ENCODE measurements at places on chromosomes 7 and 10.

DNA sequence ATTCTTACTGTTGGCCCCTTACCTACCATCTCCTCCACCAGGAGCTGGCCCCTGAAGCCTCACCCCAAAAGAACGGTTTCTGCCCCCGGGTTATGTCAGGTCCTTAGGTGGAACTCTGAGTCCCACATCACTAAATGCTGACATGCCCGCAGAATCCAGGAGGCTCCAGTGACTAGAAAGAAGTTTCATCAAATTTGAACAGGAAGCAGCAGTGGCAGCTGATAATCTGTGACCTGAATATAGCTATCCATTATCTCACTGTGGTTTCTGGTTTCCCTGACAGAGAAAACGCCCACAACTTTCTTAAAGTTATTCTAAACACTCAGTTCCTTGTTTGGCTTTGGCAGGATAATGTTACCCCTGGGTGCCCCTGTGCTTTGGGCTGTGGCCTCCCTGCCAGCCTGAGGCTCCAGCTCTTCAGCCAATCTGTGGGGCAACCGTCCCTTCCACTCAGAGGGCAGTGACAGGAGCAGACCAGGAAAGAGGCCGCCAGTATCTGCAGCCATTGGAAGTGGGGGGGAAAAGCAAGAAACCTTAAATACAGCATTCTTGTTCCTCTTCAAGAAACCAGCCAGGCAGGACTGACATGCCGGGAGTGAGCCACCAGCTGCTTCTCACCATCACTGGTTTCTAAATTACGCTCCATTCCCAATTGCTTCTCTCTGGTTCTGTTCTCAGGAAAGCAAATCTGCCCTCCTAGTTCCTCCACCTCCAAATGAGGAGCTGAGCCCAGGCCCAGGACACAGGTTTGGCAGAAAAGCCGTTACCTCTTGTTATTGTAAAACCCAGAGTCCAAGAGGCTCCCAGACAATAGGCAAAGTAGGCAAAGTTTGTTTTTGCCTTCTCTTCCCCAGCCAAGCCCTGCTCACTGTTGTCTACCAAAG, 41.2 kb upstream of the VCL start:
- DNase-seq = no peak

DNA sequence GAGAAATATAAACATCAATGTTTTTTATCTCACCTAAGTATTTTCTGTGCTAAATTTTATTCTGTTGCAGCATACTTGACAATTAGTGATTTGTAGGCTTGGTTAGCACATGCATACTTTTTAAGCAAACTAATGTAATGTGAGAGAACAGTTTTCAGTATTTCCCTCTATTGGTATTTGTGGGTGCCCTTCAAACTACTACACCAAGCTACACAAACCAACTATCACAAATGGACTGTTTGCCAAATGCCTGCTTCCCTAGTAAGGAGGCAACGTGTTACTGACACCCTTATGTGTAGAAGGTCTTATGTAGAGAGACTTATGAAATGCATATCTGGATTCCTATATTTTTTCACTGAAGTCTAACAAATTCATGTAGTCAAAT, 98.4 kb upstream of the FZD1 start:
- DNase-seq = no peak

DNA sequence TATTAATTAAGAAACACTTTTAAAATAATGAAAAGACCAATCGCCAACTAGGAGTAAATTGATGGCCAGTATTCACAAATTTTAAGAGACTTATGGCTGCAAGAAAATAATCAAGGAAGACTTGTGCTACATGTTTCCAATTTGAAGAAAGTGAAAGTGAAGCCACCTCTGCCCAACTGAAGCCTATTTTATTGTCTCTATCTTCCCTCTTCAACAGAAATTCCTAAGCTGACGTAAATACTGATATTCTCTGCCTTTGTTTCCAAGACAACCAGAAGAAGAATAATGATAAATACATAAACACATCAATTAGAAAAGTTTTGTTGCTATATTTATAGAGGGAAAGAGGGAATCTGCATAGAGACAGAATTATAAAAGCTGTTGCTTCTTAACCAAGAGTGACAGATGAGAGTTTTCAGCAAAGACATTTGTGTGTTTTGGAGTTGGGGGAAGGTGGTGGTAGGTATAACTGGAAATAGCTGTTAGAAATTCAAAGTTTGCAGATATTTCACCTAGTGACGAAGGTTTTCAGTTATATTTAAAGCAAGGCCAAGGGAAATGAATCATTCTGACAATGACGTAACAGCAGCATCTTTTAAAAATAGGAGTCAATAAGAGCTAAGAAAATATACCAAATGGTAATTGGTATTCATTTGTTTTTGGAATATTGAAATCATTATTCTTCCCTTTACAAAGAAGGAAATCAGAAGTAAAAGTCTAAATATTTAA, 576.6 kb upstream of the SORCS1 start:
- DNase-seq = no peak

DNA sequence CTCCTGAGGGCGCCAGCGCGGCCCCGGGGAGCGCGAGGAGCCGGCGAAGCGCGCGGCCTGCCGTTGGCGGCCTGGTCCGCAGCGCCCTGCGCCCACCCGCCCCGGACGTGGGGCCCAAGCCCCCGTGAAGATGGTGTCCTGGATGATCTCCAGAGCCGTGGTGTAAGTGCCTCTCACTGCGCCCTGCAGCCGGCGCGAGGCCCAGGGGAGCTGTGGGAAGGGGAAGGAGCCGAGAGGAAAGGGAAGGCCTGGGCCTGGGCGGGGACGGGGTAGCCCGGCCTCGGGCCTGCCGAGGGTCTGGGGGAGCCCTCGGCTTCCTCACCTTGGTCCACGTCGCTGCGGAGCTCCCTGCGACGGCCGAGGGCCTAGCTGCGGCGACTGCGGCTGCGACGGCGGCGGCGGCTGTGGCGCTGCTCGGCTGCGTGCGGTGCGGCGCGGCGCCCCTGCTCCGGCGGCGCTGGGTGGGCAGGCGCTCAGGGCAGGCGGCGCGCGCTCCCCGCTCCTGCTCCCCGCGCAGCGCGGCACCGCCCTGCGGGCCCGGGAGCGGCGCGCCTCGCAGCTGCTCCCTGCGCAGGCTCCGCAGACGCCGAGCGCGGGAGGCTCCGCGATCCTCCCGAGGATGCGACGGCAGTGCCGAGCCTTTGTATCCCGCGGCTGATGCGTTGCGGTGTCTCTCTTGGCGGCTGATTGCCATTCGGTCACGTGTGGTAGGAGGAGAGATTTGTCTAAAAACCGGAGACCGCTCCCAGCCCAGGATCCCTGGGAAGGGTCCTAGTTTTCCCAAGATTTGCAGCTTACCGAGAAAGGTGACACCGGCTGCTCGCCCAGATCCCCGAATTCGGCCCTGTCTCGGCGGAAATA, 445 bp downstream of the REEP3 start:
- no peak for DNase-seq

GRCh38 chr10:101018600-101019439, 12.1 kb downstream of the PDZD7 start:
- DNase-seq = no peak

- no peak for DNase-seq
Measured at GRCh38 chr7:105315357-105315756, 73.4 kb downstream of the SRPK2 start.

DNA sequence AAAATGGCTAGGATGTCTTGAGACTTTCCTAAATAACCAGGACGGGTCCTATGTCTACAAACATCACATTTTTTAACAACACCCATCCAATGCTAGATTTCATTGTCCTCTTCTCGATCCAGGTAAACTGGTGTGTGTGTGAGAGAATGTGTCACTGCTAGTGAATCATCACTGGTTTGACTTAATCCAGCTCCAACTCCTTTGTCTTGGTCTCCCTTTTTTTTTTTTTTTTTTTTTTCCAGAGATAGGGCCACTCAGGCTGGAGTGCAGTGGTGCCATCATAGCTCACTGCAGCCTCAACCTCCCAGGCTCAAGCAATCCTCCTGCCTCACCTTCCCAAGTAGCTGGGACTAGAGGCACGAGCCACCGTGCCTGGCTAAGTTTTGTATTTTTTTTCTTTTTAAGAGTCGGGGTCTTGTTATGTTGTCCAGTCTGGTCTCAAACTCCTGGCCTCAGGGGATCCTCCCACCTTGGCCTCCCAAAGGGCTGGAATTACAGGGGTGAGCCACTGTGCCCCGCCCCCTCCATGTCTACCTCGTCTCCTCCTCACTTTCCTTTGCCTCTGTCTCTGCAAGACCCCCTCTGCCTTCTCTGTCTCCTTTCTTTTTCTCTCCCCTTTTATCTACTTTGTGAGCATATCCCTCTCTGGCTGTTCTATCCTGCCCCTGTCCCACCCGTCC, 2.2 kb upstream of the UFSP1 start:
- no peak for DNase-seq

GRCh38 chr10:995559-995926, 7.3 kb downstream of the GTPBP4 start:
- DNase-seq = no peak

DNA sequence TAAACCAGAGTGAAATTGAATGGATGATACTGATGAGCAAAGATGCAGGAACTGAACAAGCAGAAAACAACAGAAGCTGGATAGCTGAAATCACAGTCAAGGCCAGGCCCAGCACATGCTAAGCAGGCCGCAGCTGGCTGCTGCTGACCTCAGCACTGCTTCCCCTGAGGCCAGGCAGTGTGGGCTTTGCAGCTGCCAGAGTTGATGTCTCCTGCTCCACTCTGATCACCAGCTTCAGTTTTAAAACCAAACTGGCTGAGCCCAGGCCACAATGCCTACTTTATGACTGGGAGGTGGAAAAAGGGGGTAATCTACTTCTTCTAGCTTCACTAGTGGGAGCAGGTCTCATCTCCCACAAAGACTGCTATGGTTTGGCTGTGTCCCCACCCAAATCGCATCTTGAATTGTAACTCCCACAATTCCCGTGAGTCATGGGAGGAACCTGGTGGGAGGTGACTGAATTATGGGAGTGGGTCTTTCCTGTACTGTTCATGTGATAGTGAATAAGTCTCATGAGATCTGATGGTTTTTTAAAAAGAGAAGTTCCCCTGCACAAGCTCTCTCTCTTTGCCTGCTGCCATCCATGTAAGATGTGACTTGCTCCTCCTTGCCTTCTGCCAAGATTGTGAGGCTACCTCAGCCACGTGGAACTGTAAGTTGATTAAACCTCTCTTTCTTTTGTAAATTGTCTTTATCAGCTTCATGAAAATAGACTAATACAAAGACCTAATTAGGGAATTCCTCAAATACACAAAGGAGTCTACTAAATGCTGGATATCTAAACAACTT, 136.4 kb upstream of the ITGB1 start:
- no peak for DNase-seq

DNA sequence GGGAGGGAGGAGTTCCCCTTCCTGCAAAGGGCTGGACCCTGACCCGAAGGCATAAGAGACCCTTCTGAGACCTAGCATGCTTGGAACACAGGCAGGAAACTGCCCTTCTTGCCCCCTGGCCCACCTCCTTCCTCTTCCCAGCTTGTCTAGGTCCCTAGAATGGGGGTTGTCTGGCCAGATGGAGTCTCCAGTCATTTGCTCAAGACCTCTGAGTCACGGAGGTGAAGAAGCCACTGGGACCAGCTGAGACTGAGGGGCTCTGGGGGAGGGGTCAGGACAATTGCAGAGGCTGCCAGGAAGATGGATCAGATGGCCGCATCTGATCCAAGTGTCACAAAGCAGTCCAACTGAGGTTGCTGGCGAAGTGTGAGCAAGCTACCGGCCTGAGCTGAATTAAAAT, 46.2 kb downstream of the COL13A1 start:
- no peak for DNase-seq

DNA sequence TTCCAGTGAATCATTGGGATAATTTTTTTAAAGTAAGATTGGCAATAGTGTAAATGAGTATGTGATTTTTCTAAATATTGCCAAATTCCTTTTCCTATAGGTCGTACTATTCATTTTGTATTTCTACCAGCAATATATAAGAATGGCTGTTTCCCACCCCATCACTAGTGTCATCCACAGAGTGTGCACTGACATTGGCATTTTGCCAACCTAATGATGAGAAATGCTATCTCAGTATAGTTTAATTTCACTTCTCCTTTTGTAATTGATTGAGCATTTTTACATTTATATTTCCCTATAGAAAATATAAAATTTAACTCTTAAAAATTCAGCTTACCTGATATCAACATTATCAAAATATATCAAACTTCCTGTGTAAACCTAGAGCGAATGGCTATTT, 17.6 kb upstream of the TMEM26 start:
- DNase-seq = no peak

DNA sequence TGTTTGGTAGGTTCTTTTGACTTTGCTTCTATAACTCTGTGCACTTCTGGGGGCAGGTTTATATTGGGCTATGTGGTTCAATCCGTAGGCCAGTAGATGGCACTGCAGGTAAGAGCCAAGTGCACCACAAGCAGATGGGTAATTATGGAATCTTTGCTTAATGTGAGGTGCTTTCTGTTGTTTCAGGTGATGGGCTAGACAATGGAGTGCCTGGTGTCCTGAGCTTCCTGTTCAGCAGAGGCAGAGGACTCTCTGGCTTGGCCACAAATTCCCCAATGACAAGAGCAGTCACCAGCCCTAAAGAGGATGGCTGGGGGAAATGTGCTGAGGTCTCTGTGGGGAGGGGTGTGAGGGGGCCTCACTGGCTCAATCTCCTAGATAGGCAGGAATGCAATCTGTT, 455.0 kb downstream of the CCSER2 start:
- no peak for DNase-seq

DNA sequence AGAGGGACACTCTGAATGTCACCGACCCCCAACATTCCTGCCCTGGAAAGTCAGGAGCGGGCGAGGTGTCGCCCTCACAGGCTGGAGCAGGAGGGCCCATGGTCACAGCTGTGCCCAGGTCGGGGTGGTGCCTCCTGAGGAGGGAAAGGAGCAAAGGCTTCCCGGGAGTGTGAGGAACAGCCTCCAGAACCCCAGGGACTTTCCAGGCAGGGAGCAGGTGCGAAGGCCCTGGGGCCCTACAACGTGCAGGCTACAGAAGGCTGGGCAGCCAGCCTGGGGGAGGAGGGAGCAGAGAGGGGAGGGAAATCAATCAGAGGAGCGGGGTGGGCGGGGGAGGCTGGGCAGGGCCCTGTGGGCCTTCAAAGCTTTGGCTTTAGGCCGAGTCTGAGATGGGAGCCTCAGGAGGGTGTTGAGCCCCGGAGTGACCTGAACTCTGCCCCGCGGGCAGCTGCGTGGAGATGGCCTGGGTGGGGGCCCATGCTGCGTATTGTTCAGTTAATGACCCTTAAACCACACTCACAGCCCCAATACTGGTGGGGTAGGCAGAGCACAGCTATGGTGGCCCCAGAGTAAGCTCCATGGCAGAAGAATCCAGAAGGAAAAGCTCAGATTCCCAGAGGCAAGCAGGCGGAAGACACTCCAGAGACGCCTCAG, 44.2 kb upstream of the PPP2R2D start:
- no peak for DNase-seq

DNA sequence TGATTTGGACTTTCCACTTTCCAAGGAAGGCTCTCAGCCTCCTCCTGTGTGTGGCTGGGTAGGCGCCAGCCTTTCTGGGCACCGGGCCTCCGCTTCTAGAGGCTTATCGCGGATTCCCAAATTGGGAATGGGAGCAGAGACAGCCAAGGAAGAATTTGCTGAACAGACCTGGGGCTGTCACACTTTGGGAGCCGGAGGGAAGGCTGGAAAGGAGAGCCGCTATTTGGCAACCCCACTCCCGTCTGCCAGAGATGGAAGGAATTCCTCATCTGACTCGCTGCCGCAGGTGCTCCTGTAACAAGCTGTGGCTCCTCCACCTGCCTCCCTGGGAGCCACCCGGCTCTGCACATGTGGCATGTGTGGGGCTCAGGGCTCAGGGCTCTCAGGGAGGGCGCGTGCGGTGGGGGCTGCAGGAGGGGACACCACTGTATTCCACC, 50.8 kb upstream of the ECHDC3 start:
- no peak for DNase-seq

GRCh38 chr7:116273918-116274301, 63.6 kb downstream of the TES start:
- no peak for DNase-seq

GRCh38 chr7:79912213-79912633, 222.4 kb upstream of the GNAI1 start:
- no peak for DNase-seq

Data from stimulated activated CD4-positive, alpha-beta T cell treated with anti-CD3 and anti-CD28 coated beads, Interleukin-1b, Interleukin-23, amount 100 ng/mL, for 1 hour (primary cell).